ENCODE measurements at places on chromosomes 12 and 14. TPM values are rescaled to one million over a fixed set of nuclear protein-coding genes. Genes with fewer than 3 reads are reported as not detected.

The CLEC14A gene
- 0.54 TPM for total RNA-seq

The CAPZA3 gene
- not detected for total RNA-seq

The CYP46A1 gene
- 1.1 TPM for total RNA-seq

The EFCAB11 gene
- 9.9 TPM for total RNA-seq

The AICDA gene
- total RNA-seq = not detected

The FGF23 gene
- not detected for total RNA-seq

The RFX4 gene
- total RNA-seq = not detected

The CISTR gene
- total RNA-seq = not detected

The FCF1 gene
- total RNA-seq = 49.4 TPM

The TAS2R43 gene
- not detected for total RNA-seq

The TSPAN8 gene
- total RNA-seq = 0.65 TPM

The OTX2 gene
- not detected for total RNA-seq

The PDZRN4 gene
- total RNA-seq = 0.13 TPM

The SLC7A8 gene
- 98.6 TPM for total RNA-seq

The LRRC43 gene
- total RNA-seq = 1.0 TPM

The CLEC4D gene
- total RNA-seq = not detected

The FGD4 gene
- total RNA-seq = 59.5 TPM

The NRIP2 gene
- total RNA-seq = 0.26 TPM

The LGR5 gene
- 22.9 TPM for total RNA-seq

The RAPGEF3 gene
- 18.6 TPM for total RNA-seq

Data from articular chondrocyte of knee joint (primary cell).